ENCODE measurements at places on chromosomes 7 and 10. TPM values are rescaled to one million over a fixed set of nuclear protein-coding genes. Genes with fewer than 3 reads are reported as not detected.

GPC2 gene
- 1.2 TPM for total RNA-seq

COMTD1 gene
- total RNA-seq: 16.3 TPM

AKR1D1 gene
- total RNA-seq: not detected

TMEM26 gene
- 5.7 TPM for total RNA-seq

SHH gene
- not detected for total RNA-seq

MMD2 gene
- total RNA-seq: not detected

ADARB2 gene
- total RNA-seq: not detected

PVRIG gene
- not detected for total RNA-seq

NPFFR1 gene
- not detected for total RNA-seq
